Stimulated activated CD4-positive, alpha-beta T cell treated with anti-CD3 and anti-CD28 coated beads, TNF-alpha, amount 100 ng/mL, for 24 hours (primary cell): ENCODE measurements at places on chromosomes 7 and 10.

DNA sequence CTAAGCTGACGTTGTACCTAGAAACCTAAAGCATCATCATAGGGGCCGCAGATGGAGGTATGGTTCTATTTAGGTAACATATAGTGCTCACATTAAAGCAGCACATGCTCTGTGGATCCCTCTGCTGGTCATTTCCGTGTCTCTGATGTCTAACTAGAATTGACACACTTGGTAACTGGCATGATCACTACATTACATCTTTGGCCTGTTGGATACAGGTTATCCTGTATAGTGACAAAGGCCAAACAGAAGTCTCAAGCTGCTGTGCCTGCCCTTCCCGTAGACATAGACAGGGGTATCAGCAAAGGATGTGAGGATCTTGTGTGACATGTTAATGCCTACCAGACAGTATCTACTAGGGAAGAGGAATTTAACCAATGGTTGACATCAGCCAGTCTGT is 51.2 kb downstream of the KIF5B start:
- DNase-seq = no peak

DNA sequence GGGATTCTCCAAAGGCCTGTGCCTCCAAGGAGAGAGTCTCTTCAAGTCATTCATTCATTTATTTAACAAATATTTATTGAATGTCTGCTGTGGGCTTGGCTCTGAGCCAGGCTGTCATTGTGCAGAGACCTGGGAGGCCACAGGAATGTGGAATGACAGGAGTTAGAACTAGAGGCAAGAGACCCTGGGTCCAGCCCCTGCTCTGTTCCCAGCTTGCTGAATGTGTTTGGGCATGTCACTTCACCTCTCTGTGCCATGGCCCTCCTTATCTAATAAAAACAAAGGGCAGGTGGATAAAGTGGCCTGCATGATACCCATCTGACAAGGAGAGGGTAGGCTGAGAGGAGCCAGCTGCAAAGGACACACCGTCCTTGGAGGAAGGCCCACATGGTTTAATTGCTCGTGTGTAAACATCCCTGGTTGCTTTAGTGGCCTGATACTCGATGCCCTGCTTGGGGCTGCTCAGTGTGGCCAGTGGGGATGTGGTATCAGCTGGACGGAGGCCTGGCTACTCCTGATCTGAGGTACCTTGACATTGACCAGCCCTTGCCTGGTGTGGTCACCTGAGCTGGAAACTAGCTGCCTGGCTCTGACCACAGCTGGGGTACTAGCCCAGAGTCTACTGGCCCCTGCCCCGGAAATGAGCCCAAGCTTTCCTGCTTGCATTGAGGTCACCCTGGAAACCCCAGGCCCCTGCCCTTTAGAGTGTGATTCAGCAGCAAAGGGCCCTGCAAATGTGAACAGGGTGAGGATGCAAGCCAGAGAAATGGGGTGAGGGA is 116.2 kb downstream of the CDH23 start:
- no peak for DNase-seq

DNA sequence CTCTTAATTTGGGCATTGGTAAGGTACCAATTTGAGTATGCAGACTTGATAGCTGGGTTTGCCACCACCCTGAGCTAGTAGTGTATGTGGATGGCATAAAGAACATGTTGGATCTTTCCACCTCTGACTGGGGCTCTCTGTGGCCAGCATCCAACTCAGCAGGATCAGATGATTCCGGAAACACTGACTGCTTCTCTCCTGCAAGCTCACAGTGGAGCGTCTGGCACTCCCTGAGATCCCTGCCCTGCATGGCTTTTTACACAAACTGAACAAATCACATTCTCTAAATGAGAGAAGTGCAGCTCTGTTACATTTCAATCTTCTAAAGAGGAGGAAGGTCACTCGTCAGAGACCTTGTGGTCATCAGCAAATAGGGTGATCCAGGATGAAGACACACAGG is 1057.5 kb downstream of the NRG3 start:
- no peak for DNase-seq

GRCh38 chr10:97571622-97572021 is 957 bp upstream of the ANKRD2 start:
- no peak for DNase-seq

- no peak for DNase-seq
These were observed 410.0 kb upstream of the SEMA3D start for GRCh38 chr7:85596827-85597226.

- DNase-seq = no peak
These were observed 1377.8 kb upstream of the LRRTM3 start for GRCh38 chr10:65548001-65548400.

GRCh38 chr10:125337510-125337909 is 177.1 kb upstream of the CTBP2 start:
- no peak for DNase-seq

GRCh38 chr7:17293481-17293880 is 5.0 kb upstream of the AHR start:
- DNase-seq = no peak

GRCh38 chr7:126768836-126769235 is 483.9 kb downstream of the GRM8 start:
- no peak for DNase-seq

GRCh38 chr10:120998782-120999285 is 147.7 kb downstream of the WDR11 start:
- DNase-seq = no peak

DNA sequence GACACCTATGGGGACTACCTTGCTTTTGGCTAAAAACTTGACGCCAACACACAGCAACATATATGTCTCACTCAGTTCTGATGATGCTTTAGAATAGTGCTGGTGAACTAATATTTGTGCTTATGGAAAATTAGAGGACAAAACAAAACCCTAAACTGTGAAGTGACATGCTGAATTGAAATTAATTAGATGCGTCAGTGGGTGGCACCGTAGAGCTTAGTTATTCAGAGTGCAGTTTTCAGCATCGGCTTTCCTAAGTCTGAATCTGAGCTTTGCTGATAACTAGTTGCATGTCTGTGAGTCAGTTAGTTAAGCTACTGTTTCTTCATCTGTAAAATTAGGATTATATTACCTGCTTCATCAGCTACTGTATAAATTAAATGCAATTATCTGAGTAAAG is 245.0 kb upstream of the SORCS1 start:
- DNase-seq = no peak

DNA sequence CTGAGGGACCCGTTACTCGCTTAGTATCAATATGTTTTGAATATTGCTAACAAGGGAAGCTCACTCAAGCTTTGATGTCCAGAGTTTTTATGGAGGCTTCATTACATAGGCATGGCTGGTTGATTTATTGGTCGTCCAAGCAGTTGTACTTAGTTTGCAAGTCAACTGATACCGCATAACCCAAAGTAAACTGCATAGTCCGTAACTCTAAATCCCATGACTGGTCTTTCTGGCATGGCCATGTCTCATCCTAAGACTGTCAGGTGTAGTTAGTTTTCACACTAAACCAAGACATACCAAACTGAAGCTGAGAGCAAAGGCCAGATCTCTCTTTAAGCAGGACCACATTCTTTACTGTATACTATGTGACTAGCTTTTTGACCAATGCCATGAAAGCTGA is 397.9 kb downstream of the TFEC start:
- DNase-seq = no peak

DNA sequence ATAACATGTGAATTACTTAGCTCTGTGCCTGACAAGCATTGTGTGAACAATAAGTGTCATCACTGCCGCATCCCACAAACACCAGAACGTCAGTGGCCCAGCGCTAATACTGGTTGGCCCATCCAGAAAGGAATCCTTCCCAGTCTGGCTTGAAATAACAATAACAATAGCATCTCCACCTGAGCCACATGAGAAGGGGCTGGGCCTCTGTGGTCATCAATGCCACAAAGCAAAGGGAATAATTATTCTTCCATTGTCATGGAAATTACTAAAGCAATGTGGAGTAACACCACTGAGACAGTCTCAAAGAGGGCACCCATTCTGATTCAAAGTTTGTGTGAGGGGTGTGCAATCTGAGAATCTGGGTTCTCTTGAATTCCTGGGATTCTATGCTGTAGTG is 105.7 kb upstream of the INHBA start:
- DNase-seq = no peak

DNA sequence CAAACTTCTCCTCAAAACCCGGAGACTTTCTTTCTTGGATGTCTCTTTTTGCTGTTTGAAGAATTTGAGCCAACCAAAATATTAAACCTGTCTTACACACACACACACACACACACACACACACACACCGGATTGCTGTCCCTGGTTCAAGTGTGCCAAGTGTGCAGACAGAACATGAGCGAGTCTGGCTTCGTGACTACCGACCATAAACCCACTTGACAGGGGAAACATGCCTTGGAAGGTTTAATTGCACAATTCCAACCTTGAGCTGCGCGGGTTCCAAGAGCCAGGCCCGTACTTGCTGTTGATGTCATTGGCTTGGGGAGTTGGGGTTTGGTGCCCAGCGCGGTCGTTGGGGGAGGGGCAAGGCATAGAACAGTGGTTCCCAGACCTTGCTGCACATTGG is 1.7 kb downstream of the EGFR start:
- no peak for DNase-seq

DNA sequence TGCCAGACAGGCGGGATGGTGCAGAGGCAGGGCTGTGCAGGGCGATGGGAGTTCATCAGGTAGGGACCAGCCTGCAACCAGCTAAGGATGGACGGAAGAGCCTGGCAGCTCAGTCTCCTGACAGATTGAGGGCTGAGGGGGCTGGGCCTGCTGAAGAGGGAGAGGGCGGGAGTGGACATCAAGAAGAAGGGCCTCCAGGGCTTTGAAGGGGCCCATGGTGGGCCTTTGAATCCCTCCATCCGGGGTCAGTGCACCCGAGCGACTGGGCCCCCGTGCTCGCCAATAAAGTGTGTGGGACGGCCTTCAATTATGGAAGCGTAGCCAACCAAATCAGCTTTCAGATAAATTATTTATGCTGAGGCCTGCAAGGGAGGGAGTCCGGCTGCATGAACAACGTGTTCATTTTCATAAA is 431.2 kb downstream of the RPS24 start:
- no peak for DNase-seq

DNA sequence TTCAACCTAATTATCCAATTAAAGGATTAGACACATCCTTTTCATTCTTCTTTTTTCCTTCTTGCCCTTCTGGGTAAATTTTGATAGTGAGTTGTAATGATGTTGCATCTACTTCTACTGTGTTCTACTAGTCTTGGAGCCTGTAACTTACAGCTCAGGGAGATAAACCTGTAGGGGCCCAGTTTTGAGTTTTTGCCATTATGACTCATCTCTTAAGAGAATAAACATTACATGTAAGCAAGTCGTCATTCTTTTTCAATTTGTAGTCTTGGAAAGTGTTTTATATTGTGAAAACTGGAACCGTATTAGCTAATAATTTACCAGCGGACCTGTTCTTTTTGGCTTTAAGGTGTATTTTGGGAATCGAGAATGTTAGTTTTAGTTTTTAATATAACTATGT is 89.7 kb upstream of the RPA3 start:
- DNase-seq = no peak

GRCh38 chr10:3766046-3766756 is 18.8 kb downstream of the KLF6 start:
- no peak for DNase-seq

DNA sequence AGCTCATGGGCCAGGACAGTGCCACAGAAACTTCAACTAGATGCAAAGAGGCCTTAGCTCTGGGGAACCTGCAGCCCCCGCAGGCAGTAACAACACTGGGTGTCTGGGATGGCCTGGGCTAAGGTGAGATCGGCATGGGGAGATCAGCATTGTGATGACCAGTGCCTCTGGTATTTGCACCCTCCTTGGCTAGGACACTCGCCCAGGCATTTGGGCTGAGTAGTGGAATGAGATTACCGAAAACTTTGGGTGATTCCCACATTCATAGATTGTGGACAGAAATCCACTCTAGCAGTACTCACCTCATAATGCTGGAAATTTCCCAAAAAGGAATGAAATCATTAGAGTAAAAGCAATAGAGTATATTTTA is 70.6 kb upstream of the ZMIZ2 start:
- DNase-seq = no peak
